Thyroid gland (tissue), 4 donors: ENCODE measurements at places on chromosomes 13 and 19. TPM values are rescaled to one million over a fixed set of nuclear protein-coding genes. Genes with fewer than 3 reads are reported as not detected.

- H3K27me3 ChIP-seq = no peaks in the 10 kb centered on the region
- no peak overlapping the region for H3K4me3 ChIP-seq
- peaks cover 32% of the 10 kb centered on the region for H3K4me1 ChIP-seq
- peaks cover 2% of the 10 kb centered on the region for H3K36me3 ChIP-seq
- no peak overlapping the region for H3K27ac ChIP-seq
- DNase-seq = no peak
Observed at GRCh38 chr13:113493315-113493951, 2.9 kb upstream of the DCUN1D2 start.

- H3K4me1 ChIP-seq = peaks cover 7% of the 10 kb centered on the region
- peaks cover 20% of the 10 kb centered on the region for H3K36me3 ChIP-seq
- DNase-seq = no peak
- no peaks in the 10 kb centered on the region for H3K27me3 ChIP-seq
- peak overlapping the region; percentile 94 for H3K27ac ChIP-seq
- H3K4me3 ChIP-seq = peak overlapping the region; percentile 51
Observed at GRCh38 chr19:52028780-52029123, 573 bp upstream of the ZNF614 start.

DNA sequence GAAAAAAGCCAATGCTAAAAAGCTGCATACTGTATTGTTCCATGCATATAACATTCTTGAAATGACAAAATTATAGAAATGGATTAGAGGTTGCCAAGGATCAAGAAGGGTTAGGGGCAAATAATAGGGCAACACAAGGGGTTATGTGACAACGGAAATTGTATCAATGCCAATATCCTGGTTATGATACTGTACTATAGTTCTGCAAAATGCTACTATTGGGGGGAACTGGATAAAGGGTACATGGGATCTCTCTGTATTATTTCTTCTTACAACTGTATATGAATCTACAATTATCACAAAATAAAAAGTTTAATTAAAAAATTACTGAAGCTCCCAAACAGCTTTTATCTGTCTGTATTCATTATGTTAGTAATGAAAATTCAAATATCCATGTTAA is 31.9 kb downstream of the LNX2 start:
- H3K4me1 ChIP-seq = peaks cover 11% of the 10 kb centered on the region
- H3K36me3 ChIP-seq = no peaks in the 10 kb centered on the region
- no peaks in the 10 kb centered on the region for H3K27me3 ChIP-seq
- H3K27ac ChIP-seq = no peak overlapping the region
- H3K4me3 ChIP-seq = no peak overlapping the region
- DNase-seq = no peak

DNA sequence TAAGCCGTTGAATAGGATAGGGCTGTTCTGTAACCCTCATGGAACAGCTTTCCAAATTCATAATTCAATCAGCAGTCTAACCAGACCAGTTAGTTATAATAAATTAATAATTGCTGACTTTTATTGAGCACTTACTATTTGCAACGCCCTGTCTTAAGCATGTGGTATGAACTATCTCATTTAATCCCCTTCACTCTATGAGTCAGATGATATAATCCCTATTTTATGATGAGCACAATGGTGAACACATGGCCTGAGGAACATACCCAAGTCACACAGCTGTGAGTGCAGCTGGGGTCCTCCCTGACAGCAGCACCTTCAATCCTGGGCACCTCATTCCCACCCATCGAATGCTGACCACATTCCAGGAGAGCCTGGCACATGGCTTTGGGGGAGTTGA is 28.0 kb upstream of the SACS start:
- H3K27me3 ChIP-seq = no peaks in the 10 kb centered on the region
- DNase-seq = no peak
- no peaks in the 10 kb centered on the region for H3K36me3 ChIP-seq
- H3K4me1 ChIP-seq = no peaks in the 10 kb centered on the region
- no peak overlapping the region for H3K4me3 ChIP-seq

GRCh38 chr13:97879646-97880310 is 73.7 kb upstream of the IPO5 start:
- no peaks in the 10 kb centered on the region for H3K36me3 ChIP-seq
- no peak overlapping the region for H3K4me3 ChIP-seq
- peaks cover 15% of the 10 kb centered on the region for H3K4me1 ChIP-seq
- H3K27me3 ChIP-seq = no peaks in the 10 kb centered on the region
- no peak for DNase-seq

DNA sequence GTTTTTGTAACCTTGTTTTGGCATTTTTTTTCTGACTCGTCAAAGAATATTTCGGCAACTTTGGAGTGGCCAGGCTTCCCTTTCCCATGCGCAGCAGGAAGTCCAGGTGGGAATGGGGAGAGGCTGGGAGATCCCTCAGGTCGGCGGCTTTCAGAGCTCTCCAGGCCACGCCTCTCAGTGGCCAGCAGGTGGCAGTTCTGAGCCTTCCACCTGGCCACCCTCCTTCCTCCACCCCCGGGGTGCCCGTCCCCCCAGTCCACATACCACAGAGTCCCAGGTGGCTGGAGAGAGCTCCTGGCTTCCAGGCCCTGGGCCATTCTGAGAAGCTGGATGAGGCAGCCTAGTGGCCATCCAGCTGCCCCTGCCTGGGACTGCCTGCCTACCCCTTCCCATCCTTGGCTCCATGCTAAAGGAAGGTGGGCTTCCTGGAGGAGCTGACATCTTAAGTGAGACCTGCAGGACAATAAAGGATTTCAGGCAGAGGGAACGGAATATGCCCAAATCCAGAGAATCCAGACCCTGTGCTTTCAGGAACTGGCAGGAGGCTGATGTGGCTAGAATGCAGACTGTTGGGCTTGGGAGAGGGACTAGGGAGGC is 46.3 kb downstream of the CCNE1 start:
- no peaks in the 10 kb centered on the region for H3K27me3 ChIP-seq
- DNase-seq = peak; percentile 61
- no peaks in the 10 kb centered on the region for H3K4me1 ChIP-seq
- H3K36me3 ChIP-seq = no peaks in the 10 kb centered on the region
- H3K27ac ChIP-seq = no peak overlapping the region

DNA sequence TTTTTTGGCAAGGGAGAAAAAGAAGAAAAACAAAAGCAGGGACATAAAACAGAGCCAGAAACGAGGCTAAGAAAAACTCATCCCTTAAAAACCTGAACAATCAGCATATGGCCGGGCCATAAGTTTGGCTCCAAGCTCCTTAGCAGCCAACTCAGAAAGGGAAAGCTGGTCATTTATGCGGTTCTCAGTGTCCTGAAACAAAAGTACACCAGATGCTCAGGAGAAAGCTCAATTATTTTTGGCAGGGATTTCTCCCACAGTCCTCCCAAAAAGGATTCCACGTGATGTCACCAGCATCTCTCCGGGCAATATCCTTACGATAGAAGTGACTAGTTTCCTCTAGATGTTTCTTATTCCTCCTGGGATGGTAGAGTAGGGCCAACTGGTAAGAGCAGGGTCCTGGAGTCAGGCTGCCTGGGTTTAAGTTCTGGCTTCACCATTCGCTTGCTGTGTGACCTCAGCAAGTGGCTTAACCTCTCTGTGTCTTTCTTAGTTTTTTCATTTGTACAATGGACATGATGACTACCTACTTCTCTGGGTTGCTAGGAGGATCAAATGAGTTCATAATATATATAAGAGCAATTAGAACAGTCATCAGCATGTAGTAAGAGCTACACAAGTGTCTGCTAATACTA is 34.0 kb downstream of the PIN1 start:
- no peak overlapping the region for H3K4me3 ChIP-seq
- H3K4me1 ChIP-seq = no peaks in the 10 kb centered on the region
- no peaks in the 10 kb centered on the region for H3K36me3 ChIP-seq
- no peaks in the 10 kb centered on the region for H3K27me3 ChIP-seq
- H3K27ac ChIP-seq = no peak overlapping the region
- DNase-seq = no peak

DNA sequence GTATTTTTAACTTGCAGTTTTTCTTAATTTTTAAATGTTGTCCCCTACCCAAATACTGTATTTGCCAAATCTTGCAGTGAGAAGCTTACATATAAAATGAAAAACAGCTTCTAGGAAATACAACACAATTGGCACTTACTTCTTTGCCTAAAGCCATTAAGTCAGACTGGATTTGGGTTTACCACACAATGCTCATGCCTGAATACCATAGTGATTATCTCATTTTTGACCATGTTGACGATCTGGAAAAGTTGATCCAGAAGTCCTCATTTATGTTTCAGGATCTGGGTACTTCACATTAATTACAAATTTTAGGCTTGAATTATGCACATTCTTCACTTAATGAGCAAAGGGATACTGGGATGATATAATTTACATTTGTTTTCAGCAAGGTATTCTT is 2.4 kb downstream of the RNF6 start:
- no peak overlapping the region for H3K4me3 ChIP-seq
- peaks cover 41% of the 10 kb centered on the region for H3K36me3 ChIP-seq

- H3K27ac ChIP-seq = no peak overlapping the region
- no peaks in the 10 kb centered on the region for H3K36me3 ChIP-seq
- no peak overlapping the region for H3K4me3 ChIP-seq
Observed at GRCh38 chr19:35468637-35469036, 20.6 kb downstream of the FFAR2 start.

DNA sequence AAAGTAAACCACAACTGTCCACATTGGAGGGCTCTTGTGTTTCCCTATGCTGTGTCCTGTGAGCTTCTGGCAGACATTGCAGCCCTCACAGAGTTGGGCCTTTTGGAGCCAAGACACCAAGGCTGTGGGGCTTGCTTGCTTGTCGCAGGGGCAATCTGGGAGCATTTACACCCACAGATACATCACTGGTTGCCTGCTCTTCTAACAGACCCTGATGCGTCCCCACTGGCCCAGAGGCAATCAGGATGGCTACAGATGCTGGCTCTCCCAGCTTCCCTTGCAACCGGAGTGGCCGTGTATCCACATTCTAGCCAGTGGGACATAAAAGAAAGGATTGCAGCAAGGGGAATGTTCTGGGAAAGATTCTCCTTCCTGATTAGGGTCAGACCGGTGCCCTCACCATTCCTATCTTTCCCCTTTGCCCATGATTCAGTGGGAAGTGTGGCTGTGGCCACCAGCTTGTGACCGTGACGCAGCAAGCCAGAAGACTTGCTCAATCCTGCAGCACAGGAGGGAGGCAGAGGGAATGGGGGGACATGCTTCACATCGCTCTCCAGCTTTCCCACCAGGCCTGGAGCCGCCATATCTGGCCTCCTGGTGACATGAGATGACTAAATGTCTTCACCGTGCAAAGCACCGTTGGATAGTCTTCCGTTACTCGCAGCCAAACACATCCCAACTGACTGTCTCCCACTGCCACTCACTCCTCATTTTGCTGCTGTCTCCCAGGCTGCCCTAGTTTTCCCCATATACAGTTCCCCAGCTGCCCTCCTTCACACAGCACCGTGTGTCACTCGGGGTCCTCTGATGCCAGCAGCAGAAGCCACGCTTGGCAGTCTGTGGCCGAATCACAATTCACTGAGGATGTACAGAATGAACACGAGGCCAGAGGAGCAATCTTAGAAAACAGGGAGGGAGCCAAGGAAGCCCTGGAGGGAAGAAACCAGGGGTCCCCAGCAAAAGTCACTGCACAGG is 151.0 kb downstream of the DPF1 start:
- no peak overlapping the region for H3K4me3 ChIP-seq
- peaks cover 30% of the 10 kb centered on the region for H3K4me1 ChIP-seq
- peak overlapping the region; percentile 39 for H3K27ac ChIP-seq
- H3K27me3 ChIP-seq = no peaks in the 10 kb centered on the region
- H3K36me3 ChIP-seq = no peaks in the 10 kb centered on the region

DNA sequence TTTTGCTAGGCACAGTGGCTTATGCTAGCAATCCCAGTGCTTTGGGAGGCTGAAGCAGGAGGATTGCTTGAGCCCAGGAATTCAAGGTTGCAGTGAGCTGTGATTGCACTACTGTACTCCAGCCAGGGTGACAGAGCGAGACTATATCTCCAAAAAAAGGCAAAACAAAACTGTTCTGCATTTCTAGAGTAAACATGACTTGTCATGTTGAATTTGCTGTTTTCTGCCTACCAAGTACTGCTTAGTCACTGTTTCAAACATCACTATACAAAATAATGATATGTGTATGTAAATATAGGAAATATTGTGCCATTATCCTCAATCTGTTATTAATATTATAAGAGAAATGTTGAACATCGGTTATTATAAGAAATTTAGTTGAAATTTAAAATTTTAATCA is 9.2 kb downstream of the RFC3 start:
- no peak for DNase-seq
- H3K4me3 ChIP-seq = no peak overlapping the region
- no peaks in the 10 kb centered on the region for H3K4me1 ChIP-seq
- H3K36me3 ChIP-seq = no peaks in the 10 kb centered on the region

DNA sequence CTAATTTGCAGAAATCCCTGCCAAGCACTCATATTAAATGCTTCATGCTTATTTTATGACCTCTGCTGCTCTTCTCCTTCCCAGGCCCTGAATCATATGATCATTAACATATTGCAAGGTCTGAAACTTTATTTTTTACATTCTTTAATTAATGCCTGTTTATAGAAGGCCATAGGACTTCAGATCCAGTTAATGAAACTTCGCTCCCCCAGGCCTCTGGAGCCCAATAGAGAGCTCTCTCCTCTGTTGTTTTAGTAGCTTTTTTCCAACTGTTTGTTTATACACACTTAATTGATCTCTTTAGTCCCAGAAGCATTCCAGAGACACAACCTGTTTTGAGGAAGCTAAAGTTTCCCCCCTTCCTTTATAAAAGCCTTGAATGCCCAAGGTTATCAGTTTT is 68.3 kb downstream of the DACH1 start:
- no peaks in the 10 kb centered on the region for H3K27me3 ChIP-seq
- H3K36me3 ChIP-seq = no peaks in the 10 kb centered on the region
- DNase-seq = no peak
- no peak overlapping the region for H3K4me3 ChIP-seq
- H3K27ac ChIP-seq = no peak overlapping the region

DNA sequence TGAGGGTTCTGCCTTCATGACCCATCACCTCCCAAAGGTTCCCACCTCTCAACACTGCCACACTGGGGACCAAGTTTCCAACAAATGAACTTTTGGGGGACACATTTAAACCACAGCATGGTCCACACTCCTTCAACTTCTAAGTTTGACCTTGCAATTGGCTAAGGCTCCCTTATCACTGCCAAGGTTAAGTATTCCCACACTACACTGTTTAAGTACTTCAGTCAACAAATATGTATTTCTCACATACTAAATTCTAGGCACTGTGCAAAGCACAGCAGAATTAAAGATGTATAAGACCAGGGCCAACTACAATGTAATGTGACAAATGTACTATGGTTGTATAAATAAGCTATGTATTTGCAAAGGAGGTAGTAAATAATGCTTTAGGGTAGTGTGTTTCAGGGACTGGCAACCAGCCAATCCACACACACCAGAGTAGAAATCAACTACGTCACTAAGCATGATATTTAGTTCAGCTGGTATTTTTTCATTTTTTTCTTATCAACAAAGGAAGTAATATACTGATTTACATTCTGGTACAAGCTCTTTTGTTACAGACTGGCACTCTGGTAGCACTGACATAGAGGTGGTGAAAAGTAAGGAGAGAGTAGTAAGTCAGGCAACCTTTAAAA is 12.2 kb downstream of the NUFIP1 start:
- peaks cover 9% of the 10 kb centered on the region for H3K4me1 ChIP-seq
- peaks cover 14% of the 10 kb centered on the region for H3K36me3 ChIP-seq
- no peak overlapping the region for H3K27ac ChIP-seq
- no peaks in the 10 kb centered on the region for H3K27me3 ChIP-seq
- no peak overlapping the region for H3K4me3 ChIP-seq

GRCh38 chr13:91142572-91142971 is 204.9 kb upstream of the MIR17HG start:
- no peak overlapping the region for H3K27ac ChIP-seq
- H3K27me3 ChIP-seq = no peaks in the 10 kb centered on the region
- H3K36me3 ChIP-seq = no peaks in the 10 kb centered on the region
- no peak for DNase-seq
- no peaks in the 10 kb centered on the region for H3K4me1 ChIP-seq
- no peak overlapping the region for H3K4me3 ChIP-seq

NUDT15 gene
- total RNA-seq = 15.3 TPM

GARIN5A gene
- 4.2 TPM for total RNA-seq

MUC16 gene
- total RNA-seq = 0.54 TPM

ZNF433 gene
- 21.8 TPM for total RNA-seq
